Central memory CD8-positive, alpha-beta T cell (primary cell): ENCODE measurements at places on chromosomes 6 and 20.

DNA sequence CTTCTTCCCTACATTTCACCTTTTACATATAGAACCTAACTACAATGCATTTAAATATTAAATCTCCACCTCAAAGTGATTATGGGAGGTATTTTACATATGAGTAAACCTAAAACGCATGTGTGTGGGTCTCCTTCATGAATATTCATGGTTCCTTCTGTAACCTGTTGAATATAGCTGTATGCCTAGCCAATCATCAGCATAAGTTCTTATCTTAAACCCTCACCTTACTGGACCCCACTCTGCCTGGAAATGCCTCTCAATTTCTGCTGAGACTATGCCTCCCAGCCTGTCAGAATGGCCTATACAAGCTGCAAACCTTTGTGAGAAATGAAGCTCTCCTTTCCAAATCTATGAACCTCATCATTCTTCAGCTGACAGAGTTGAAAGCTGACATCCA, 21.3 kb downstream of the CEP85L start:
- DNase-seq: no peak

DNA sequence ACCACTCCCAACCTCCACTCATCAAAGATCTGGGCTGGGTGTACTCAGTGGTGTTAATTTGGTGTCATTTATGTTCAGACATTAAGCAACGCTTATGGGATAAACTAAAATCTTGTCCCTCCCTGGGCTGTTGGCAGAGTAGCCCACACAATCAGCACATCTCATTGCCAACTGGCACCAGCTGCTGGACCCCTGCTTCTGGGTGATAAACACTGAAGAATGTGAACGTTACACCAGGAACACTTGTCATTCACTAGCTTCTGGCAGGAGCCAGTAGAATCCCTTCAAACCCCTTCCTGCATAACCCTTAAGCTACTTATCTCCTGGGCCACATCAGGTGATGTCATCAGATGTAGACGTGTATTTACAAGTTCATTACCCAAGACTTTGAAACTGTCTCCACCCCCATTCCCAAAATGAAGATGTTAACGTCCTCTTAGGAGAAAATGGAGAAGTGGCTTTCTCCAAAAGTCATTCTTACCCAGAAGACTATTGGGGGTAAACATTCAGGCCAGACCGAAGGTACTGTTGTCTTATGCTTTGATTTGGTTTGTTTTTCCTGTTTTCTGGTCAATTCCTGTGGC, 107.8 kb upstream of the CD93 start:
- DNase-seq: no peak

DNA sequence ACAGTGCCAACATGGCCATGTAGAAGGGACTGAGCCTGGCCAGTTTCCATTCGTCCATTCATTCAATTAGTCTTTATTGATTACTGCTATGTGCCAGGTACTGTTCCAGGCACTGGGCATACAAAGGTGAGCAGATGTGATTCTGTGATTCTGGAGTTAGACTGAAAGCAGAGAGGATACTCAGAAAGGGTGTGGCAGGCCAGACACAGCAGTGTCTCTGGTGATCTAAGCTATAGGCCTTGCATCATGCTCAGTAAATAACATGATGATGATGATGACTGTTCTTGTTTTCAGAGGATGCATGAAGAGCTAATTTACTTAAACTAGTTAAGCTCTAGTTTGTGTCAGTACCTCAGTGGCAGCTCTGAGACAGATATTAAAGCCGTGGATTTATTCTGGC, 31.4 kb upstream of the FUCA2 start:
- DNase-seq: no peak

DNA sequence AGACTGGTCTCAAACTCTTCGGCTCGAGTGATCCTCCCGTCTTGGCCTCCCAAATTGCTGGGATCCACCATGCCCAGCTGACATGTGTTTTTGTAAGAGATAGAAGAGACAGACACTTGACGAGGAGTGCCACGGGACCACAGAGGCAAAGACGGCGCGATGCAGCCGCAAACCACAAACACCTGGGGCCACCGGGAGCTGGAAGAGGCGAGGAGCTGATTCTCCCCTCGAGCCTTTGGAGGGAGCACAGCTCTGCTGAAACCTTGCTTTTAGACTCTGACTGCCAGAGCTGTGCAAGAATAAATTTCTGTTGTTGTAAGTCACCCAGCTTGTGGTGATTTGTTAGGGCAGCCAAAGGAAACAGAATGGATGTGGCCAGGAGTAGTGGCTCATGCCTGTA, 46.9 kb downstream of the TFAP2C start:
- DNase-seq: no peak

DNA sequence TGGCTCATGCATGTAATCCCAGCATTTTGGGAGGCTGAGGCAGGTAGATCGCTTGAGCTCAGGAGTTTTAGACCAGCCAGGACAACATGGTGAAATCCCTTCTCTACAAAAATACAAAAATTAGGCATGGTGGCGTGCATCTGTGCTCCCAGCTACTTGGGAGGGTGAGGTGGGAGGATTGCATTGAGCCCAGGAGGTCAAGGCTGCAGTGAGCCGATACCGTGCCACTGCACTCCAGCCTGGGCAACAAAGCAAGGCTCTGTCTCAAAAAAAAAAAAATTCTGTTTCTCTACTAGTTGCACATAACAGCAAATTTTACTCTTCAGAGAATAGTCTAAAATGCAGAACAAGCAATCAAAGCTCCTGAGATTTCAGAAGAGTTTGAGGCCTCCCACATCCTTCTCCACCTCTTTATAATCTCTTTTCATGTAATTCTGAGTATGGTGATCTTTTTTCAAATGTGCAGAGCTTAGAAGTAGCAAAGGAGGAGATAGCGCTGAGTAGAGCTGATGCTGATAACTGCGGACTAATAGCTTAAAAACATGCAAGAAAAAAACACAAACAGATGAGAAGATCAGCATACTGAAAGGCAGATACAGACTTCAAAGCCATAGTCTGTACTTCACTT, 23.3 kb downstream of the LRRN4 start:
- no peak for DNase-seq

DNA sequence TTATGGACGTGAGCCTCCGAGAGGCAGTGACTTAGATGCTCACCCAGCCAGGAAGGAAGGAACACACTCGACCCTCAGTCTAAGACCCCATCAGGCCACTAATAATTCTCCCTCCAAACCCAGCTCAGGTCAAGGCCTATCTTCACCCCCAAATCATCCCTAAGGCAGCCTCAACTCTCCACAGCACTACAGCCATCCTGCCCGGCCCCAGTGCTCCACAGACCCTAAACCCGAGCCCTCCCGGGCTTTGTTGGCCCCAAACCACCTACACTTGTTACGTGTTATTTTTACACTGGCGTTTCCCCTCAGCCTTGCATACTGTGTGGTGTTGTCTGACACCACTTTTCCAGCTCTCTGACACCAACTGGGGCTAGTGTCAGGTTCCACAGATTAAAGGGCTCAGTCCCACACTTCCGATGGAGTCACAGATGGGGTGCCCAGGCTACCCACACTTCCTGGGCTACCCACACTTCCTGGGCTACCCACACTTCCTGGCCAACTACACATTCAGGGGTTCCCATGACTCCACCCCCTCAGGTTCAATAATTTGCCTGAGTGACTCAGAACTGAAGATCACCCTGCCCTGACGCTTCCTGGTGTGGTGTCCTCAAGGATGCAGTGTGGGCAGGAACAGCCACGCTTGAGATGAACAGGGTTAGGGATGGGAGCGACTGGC, 25.3 kb downstream of the RBCK1 start:
- DNase-seq: peak; percentile 20

- no peak for DNase-seq
Observed at GRCh38 chr6:74551896-74552295, 654.0 kb downstream of the COL12A1 start.

DNA sequence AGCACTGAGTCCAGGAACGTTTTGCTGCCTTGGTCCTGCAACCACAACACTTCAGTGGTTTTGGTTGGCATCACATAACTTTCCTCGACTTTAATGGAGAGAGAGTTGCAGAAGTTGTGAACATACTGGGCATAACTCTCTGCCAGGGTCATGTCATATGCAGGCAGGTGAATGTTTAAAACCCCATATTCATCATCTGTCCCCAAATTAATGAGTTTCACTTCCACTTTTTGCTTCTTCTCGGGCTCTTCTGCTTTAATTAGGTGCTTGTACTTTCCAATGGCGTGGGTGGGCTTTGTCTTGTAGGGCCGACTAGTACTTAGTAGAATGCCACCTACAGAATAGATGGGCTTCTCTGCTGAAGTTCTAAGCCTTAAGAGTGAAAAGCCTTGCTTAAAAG, 45.2 kb upstream of the TFAP2A start:
- DNase-seq: no peak

- no peak for DNase-seq
Observed at GRCh38 chr6:36636687-36637418, 41.7 kb upstream of the CDKN1A start.

DNA sequence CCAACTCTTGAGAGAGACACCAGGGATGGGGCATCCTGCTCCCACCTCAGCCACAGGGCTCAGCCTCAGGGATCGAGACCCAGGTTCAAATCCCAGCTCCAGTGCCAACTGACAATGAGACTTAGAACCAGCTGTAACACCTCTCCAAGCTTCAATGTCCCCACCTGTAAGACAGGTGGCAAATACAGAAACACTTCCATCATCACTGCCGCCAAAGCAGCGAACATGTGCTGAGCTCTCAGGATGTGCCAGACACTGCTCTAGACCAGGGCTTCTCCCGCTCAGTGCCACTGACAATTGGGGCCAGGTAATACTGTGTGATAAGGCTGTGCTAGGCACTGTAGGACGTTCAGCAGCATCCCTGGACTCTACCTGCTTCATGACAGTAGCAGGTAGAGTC, 22.1 kb downstream of the PREX1 start:
- no peak for DNase-seq

- DNase-seq: no peak
Observed at GRCh38 chr6:54291146-54291545, 17.1 kb upstream of the TINAG start.

- no peak for DNase-seq
Observed at GRCh38 chr6:136014454-136015437, 163.2 kb downstream of the PDE7B start.

- no peak for DNase-seq
Observed at GRCh38 chr6:18070486-18070885, 52.0 kb downstream of the NHLRC1 start.

DNA sequence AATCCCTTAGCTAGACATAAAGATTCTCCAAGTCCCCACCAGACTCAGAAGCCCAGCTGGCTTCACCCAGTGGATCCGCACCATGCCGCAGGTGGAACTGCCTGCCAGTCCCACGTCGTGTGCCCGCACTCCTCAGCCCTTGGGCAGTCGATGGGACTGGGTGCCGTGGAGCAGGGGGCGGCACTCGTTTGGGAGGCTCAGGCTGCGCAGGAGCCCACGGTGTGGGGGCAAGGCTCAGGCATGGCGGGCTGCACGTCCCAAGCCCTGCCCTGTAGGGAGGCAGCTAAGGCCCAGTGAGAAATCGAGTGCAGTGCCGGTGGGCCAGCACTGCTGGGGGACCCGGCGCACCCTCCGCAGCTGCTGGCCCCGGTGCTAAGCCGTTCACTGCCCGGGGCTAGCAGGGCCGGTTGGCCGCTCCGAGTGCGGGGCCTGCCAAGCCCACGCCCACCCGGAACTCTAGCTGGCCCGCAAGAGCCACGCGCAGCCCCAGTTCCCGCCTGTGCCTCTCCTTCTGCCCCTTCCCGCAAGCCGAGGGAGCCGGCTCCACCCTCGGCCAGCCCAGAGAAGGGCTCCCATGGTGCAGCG, 95.9 kb upstream of the DTNBP1 start:
- DNase-seq: no peak
